ENCODE measurements at places on chromosomes 1 and 21. TPM values are rescaled to one million over a fixed set of nuclear protein-coding genes. Genes with fewer than 3 reads are reported as not detected.

Gene AMY1B
- total RNA-seq = not detected

Gene KCNJ6
- not detected for total RNA-seq

- DNase-seq = no peak
- no peaks in the 10 kb centered on the region for H3K4me1 ChIP-seq
- no peaks in the 10 kb centered on the region for H3K27me3 ChIP-seq
- H3K36me3 ChIP-seq = no peaks in the 10 kb centered on the region
Observed at GRCh38 chr1:103170609-103171008, 62.3 kb upstream of the COL11A1 start.

DNA sequence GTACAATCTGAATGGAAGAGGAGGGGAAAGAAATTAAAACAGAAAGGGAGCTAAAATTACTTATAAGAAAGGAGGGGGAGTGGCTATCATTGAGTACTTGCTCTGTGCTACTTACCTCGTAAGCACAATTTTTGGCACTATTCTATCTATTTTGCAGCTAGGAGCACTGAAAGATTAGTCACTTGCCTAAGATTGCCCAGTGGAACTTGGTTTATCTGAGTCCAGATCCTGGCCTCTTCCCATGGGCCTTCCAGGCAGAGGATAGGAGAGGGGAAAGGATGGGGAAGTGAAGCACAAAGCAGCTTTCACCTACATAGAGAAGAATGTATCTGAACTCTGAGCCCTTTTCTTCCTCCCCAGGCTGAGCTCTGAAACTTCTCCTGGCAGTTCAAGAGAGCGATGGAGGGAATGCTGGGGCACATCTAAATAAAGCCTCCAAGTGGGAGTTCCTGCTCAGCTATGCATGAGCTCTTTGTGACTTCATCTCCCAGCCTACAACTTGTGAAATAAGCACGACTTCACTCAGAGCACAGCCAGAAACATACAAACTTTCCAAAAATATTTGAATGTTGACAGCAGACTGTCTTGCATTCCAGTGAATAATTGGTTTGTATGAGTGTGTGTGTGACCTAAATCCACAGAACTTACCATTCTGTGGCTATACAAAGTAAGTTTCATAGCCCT lies 29.4 kb downstream of the HMGB4 start:
- no peaks in the 10 kb centered on the region for H3K4me1 ChIP-seq
- H3K4me3 ChIP-seq = no peak overlapping the region
- H3K27ac ChIP-seq = no peak overlapping the region
- no peaks in the 10 kb centered on the region for H3K36me3 ChIP-seq

GRCh38 chr21:36569511-36569910 lies 89.6 kb upstream of the CLDN14 start:
- H3K36me3 ChIP-seq = no peaks in the 10 kb centered on the region
- peaks cover 4% of the 10 kb centered on the region for H3K27me3 ChIP-seq
- no peak overlapping the region for H3K27ac ChIP-seq
- no peak overlapping the region for H3K4me3 ChIP-seq

- H3K27ac ChIP-seq = no peak overlapping the region
- no peaks in the 10 kb centered on the region for H3K27me3 ChIP-seq
- peaks cover 25% of the 10 kb centered on the region for H3K4me1 ChIP-seq
- H3K36me3 ChIP-seq = peaks cover 10% of the 10 kb centered on the region
- H3K4me3 ChIP-seq = no peak overlapping the region
- no peak for DNase-seq
Observed at GRCh38 chr21:15014221-15014620, 50.6 kb downstream of the NRIP1 start.

- no peak for DNase-seq
- peaks cover 4% of the 10 kb centered on the region for H3K4me1 ChIP-seq
- H3K27me3 ChIP-seq = no peaks in the 10 kb centered on the region
- peaks cover 9% of the 10 kb centered on the region for H3K36me3 ChIP-seq
Observed at GRCh38 chr1:113742515-113742914, 16.8 kb downstream of the PHTF1 start.

Data from activated CD8-positive, alpha-beta T cell treated with anti-CD3 and anti-CD28 coated beads for 36 hours (primary cell).